ENCODE measurements at places on chromosomes 4 and X.

DNA sequence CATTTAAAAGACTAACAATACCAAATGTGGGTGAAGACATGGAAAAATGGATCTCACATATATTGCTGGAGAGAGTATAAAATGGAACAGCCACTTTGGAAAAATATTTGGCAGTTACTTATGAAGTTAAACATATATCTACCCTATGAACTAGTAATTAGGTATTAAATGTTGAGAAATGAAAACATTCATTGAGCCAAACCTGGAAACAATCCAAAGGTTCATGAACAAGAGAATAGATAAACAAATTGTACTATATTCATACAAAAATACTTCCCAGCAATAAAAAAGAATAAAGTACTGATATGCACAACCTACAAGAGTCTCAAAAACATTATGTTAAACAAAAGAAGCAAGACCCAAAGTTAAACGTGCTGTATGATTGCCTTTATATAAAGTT lies 4.0 kb upstream of the EGF start:
- no peak for DNase-seq

DNA sequence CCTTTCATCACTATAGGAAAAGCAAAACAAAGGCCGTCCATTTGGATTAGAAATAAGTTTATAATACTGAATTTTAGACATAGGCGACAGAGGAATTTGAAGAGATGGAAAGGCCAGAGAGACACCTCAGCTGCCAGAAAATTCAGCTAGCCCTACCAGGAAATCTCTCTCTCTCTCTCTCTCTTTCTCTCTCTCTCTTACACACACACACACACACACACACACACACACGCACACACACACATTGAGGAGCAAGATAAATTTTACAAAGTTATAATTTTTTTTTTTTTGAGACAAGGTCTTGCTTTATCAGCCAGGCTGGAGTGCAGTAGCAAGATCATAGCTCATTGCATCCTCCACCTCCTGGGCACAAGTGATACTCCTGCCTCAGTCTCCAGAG lies 1.4 kb downstream of the XK start:
- no peak for DNase-seq

- DNase-seq, result no peak
Observed at GRCh38 chr4:95835672-95836071, 4.2 kb upstream of the PDHA2 start.

GRCh38 chr4:88008122-88008742 lies 797 bp downstream of the PKD2 start:
- DNase-seq, result no peak

GRCh38 chr4:152719801-152720556 lies 40.2 kb upstream of the TMEM154 start:
- no peak for DNase-seq

DNA sequence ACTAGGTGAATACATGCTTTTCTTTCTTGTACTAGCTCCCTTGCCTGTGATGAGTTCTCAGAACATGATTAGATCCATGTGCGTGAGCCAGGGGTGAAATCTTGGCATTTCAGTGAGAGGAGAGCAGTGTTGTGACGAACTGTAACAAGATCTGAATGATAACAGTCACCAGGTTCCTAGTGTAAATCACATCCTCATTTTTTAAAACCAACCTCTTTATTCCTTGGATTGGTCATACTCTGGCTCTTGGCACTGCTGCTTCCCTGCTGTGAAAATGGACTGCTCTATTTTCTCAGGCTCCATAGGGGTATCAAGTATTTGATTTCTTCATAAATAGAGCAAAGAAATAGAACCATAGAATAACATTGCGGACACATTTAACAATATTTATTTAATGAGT lies 206.3 kb downstream of the SLC4A4 start:
- no peak for DNase-seq

GRCh38 chrX:96576368-96576767 lies 108.3 kb upstream of the DIAPH2 start:
- no peak for DNase-seq

- no peak for DNase-seq
Observed at GRCh38 chr4:37573566-37573965, 112.6 kb downstream of the RELL1 start.

GRCh38 chr4:130395871-130396270 lies 1299.9 kb downstream of the C4orf33 start:
- DNase-seq, result no peak

DNA sequence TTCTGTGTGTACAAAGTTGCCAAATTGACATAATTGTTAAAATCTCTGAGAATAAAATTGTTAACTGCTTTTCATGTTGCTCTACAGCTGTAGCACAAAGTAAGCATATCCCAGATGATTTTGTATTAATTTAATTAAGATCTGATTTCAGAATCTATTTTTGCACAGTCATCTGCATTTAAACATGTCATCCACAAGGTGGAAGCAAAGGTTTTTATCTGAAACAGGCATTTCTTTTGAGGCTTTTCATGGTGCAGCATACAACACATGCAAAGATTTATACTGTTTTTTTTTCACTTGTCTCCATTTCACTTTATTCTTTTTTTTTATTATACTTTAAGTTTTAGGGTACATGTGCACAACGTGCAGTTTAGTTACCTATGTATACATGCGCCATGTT lies 51.2 kb downstream of the GC start:
- no peak for DNase-seq

DNA sequence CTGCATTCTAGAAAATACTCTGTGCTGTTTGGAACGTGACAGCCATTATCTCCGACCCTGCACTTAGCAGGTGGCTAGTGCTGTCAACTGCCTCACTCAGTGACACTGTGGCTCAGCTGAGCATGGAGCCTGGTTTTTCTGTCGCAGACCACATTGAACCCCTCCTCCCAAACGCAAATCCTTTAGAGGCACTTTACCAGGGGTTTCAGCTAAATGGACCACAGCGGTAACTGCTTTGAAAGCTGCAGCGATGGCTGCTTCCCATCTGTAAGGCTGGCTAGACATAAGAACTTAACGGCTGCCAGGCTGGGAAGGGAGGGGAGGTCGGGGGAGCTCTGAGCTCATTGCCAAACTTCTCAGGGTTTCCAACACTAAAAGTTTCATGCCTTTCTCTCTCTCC lies 8.1 kb downstream of the SLC34A2 start:
- DNase-seq, result no peak

DNA sequence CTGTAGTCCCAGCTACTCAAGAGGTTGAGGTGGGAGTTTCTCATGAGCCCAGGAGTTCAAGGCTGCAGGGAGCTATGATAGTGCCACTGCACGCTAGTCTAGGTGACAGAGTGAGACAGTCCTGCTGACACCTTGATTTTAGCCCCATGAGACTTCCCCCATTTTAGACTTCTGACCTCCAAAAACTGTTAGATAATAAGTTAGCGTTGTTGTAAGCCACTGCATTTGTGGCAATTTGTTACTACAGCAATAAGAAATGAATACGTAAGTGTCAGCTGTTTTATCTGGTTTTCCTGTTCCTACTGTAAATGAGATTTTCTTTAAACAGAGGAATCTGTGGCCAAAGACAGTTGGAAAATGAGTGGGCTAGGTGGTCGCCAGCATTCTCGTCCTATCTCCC lies 83.9 kb downstream of the ARHGAP10 start:
- no peak for DNase-seq

DNA sequence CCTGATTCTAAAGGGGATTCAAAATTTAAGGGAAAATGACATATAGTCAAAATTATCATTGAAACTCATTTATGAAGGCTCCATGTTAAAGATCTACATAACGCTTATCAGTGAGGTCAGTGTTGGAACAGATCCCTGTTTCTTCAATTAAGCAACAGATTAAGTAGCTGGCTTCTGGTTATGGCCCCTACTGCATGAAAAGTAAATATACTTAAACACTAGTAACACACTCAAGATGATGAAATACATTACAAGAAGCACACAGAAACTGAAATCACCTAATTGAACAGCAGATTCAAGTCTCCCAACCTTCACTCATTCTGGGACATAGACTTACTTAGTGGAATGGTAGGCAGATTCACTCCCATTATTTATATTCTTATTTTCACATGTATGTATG lies 51.6 kb upstream of the SLC16A2 start:
- no peak for DNase-seq

DNA sequence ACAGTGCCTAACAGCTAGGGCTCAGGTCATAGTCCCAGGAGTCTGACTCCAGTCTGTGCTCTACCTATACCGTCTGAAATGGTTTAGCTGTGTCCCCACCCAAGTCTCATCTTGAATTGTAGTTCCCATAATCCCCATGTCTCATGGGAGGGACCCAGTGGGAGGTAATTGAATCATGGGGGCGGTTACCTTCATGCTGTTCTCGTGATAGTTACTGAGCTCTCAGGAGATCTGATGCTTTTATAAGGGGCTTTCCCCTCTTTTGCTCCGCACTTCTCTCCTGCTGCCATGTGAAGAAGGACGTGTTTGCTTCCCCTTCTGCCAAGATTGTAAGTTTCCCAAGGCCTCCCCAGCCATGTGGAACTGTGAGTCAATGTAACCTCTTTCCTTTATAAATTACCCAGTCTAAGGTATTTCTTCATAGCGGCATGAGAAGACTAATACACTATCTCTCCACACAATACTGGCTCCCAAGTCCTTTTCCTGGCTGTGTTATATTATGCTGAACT lies 110.8 kb downstream of the AFAP1 start:
- no peak for DNase-seq

DNA sequence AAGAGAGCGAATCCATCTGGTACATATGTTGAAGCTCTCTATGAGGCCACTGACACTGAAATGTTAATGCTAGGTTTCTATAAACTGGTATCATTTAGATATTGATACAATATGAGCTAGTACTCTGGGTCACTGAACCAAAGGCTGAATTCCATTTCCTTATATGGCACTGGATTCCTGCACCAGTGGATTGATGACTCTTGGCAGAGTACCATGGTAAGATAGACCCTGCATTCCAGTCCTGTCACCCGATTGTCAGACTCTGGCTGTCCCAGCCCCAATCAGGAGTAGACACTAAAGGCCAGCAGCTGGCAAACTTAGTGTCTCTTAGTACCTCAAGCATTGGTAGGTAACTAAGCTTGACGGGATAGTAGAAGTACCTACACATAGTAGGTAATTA lies 44.0 kb upstream of the EOLA2 start:
- no peak for DNase-seq

GRCh38 chrX:39472161-39472560 lies 625.6 kb downstream of the BCOR start:
- no peak for DNase-seq

DNA sequence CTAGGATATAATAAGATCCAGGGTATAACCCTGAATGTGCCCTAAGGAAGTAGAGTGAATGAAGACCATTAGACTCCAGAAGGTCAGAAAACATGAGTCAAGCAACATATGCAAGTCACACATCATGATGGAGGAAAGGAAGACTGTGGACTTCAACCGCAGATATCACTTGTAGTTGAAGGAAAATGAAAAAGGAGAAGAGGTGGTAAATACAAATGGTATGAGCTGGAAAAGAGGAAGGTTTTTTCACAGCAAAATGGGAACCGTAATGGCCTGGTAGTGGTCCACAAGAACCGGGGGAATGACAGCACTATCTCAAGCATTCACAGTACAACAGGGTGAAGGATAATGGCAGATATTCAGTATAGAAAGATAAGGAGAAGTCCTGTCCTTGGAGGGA lies 5.2 kb upstream of the SCFD2 start:
- no peak for DNase-seq

DNA sequence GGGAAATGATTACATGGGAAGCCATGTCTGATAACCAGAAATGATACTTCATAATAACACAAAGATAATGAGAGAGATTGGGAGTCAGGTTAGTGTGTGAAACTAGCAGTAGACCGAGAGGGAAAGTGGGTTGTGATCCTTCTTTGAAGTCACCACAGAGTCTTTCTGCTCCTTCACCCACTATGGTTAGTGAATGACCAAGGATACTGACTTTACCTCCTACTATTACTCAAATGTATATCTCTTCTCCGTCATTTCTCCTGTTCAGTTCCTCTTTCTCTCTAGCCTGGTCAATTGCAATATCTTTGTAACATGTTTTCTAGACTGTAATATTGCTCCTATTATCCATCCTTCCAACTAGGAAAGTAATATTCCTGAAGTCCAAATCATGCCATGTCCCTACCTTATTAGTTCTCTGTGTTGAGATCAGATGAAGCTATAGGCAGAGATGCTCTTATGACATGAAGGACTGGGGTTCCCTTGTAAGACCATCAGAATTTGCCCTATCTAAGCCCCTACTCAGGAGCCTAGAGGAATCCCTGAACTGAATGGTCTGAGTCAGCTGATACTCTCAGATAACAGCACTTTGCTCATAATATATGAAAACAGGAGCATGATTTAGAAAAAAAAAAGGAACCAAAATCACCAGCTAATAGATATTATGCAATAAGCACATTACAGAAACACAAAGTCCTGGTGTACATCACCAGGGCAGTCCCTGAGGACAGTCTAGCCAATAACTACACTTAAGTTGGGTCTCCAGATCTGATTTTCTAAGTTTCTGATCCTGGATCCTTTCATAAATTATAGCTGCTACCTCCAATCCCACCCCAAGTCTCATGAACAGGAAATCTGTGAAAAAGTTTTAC lies 81.2 kb downstream of the SHROOM3 start:
- no peak for DNase-seq

DNA sequence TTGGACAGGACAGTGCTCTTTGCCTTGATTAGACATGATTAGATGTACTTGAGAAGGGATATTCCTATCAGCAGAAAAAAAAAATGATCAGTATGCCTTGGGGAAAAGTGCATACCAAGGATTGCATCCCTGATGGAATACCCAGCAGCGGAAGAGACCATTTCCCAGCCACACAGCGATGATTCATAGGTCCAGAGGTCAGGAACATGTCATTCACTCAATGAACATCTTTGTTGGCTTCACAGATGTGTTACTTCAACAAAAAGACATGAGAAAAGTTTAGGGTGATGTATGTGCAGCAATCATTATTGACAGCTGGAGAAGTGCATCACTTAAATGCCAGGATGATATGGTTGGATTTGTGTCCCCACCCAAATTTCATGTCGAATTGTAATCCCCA lies 293.5 kb downstream of the ZNF674 start:
- no peak for DNase-seq

DNA sequence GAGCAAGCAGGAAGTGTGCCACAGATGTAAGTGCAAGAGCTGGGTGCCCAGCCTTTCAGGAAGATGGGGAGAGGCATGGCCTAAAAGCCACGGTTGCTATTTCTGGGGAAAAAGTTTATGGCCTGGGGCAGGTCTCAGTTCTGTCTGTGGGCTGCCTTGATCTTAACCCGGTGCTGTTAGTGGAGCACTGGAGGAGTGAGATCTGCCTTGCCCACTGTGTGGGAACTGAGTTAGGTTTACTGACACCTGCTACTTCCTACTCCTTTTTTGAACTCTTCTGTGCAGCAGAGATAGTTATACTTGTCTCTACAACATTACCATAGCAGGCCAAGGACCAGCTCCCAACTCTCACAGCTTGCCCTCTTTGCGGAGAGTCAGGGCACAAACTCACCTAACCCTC lies 76.5 kb downstream of the ITM2A start:
- DNase-seq, result no peak

All from stimulated activated CD8-positive, alpha-beta memory T cell treated with anti-CD3 and anti-CD28 coated beads, Interleukin-7, amount 100 ng/mL, for 4 hours (primary cell).